ENCODE measurements at places on chromosomes 6 and 20.

DNA sequence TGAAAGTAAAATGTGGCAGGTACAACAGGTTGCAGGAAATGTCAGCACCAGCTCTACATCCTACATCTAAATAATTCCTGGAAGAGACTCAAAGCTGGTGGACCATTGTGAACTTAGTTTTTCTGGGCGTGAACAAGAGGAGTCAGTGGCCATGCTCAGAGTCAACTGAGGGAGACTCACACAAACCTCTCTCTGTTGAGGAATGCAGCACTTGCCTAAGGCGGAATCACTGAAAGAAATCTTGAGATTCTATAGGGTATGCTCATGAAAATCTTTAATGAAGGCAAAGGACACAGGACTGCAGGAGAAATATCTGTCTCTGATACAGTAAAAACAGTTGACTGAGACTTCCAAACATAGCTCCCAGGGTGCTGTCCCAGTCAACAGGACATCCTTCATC is 22.5 kb downstream of the SLC17A4 start:
- no peak for DNase-seq

DNA sequence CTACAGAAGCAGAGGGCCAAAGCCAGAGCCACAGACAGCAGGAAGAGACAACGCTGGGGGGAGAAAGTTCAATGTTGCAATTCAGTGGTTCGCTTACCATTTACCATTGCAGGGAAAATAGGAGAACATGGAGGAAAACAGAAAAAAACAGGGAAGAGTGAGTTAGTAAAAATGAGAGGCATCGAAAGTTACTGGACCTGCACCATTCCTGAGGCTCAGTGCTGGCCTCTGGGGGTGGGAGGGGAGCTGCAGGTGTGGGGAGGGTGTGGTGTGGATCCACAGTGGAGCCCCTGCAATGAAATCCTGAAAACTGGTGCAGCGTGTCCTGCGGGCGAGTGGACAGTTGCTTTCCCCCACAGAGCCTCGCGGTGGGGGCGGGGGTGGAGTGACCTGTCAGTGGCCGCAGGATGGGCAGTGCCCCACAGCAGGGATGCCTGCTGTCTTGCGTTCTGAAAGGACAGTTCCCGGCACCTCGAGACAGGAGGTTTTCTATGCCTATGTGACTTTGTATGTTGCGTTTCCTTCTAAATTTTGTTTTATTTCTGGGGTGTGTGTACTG is 5.7 kb downstream of the TMEM181 start:
- no peak for DNase-seq

DNA sequence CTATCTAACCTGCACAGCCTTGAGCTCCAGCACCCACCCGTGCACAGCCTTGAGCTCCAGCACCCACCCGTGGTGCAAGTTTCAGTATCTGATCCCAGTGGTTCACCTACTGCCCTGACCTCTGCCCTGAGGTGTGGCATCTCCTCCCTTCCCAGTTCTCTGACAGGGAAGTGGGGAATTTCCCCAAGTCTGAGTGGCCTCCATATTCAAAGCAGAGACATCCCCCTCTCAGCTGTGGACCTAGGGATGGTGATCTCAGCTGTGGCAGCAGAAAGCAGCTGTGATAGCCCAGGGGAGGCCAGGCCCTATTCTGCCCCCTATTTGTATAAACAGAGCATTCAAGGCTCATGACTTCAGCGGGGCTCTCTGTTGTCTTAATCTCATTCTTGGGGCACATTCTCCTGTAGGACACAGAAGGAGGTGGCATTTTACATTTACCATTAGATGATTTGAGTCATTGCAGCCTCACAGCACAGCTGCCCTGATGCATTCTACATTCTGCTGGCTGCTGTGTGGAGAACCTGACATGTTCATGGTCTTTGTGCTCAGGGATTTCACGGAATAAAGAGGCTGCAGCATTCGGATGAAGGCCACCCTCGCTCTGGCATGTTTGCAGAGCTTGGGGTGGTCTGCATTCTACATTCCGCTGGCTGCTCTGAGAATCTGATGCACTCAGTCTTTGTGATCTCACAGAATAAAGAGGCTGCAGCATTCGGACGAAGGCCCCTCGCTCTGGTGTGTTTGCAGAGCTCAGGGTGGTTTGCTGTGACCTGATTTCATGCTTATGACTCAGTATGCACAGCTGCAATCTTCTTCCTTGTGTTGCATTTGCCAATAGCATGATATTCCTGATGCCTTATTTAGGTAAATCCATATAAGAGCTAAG is 16.9 kb downstream of the GPR31 start:
- no peak for DNase-seq

DNA sequence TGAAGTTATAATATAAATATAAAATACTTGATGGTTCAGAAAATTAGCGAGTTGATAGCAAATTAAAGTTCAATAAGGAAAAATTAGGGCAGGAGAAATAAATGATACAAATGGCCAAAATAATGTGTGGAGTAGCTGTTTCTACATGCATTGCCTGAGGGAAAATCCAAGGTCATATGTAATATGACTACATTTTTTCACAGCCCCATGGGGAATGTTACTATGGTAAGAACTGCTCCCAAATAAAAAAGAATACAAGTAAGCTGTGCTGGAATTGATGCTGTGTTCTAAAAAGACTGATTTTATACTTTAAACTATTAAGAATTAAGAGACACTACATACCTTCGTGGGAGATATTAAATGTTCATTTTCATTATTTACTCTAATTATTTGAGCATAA is 34.1 kb downstream of the MEI4 start:
- no peak for DNase-seq

- DNase-seq = no peak
Observed at GRCh38 chr6:122151066-122151465, 248.4 kb upstream of the HSF2 start.

DNA sequence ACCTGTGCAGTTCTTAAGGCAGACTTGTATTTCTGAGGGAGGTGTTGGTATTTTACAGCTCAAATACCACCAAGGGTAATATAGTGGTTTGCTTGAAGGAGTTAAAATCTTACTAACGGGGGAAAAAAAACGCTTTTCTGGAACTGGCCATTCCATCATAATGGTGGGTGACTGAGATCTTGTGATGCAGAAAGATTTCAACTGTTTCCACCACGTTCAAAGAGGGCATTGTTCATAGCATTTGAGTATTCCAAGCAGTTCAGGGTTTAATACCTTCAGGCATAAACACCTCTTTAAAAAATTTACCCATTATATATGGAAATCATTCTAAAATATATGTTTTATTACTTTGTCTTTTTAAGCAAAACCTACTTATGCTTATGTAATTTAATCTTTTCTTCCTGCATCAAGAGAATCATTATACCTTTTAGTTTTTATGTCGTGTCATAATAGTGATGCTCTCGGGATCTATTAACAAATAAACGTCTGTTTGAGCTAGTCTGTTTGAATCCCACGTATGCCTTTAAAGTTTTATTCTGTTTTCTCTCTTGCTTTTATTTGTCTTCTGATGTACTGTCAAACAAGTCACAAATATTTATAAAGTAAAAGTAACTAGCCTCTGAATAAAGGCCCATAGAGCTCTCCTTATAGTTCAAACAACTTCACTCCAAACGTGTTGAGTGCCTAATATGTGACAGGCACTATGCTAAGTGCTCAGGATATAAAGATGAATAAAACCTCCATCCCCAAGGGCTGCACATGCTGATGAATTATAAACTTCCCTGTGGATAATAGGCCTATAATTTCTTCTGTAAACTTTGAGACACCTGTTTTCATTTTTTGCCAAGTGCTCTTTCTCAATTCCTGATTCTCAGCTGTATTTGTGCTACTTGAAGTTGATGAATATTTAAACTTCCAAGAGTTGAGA is 298.8 kb upstream of the FERMT1 start:
- DNase-seq = no peak

DNA sequence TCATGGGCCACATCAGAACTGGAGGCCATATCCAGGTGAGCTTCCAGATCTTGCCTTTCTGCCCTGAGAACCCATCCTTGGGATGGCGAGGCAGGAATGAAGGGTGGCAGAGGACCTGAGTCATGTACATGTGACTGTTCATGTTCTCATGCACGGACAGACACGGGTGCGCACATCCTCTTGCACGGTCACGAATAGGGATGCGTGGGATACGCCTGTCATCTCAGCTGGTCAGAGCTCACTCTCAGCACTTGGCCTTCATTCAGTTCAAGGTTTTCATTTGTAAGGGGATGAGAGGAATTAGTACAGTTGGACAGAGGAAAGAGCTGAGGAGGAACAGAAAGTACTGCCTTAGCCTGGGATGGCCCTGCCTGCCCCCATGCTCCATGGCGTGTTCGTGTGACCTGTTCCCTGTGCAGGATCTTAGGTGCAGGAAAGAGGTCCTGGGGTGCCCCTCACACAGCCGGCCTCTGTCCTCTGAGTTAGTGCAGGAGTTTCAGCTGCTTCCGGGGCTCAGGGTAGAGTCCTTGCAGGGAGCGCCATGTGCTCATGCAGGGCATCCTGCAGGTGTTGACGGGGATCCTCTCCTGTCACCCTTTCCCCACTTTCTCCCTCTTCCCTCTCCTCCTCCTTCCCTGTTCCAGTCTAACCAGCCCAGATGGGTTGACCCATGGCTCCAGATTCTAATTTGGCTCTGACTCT is 173.4 kb downstream of the DTNBP1 start:
- DNase-seq = no peak

DNA sequence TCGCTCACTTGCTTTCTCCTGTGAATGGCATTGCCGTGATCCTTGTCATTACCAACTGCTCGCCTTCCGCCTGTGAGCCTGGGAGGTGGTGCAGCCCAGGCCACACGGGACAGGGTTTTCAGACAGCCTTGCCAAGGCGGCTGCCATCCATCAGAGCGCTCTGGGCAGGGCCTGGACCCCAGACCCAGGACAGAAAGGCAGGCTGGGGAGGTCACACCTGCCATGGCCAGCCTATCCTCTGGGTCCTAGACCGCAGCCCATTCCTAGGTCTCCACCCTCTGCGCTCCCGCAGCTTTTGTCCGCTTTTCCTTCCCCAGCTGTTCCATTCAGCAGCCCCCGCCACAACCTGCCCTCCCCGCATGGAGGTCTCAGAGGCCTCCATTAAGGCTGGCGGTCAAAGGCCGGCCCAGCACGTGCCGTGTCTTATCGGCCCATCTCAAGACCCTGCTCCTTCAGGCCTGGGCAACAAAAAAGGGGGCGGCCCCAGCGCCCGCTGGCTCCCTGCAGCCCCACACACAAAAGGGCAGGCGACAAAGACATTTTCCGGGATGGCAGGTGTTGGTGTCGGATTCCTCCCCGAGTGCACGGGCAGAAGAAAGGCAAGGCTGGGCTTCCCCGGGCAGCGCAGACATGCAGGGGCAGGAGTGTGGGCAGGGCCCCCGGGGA is 28.1 kb downstream of the INSM1 start:
- no peak for DNase-seq

DNA sequence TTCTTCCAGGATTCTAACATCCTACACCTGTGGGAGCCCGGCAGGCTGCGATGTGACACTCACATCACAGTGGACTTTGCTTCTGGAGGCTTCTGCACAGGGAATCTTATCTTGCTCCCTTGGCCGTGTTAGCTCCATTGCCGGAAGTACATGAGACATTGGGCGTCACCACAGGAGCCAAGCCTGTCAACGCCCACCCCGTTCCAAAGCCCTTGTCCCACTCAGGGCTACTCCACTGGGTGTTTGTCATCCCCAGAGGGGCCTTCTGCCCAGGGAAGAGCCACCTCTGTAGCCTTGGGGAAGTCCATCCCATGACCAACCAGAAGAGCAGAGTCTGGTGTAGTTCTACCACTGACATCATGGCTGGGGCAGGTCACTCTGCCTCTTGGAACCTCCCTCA is 1.7 kb downstream of the RAB44 start:
- DNase-seq = no peak

GRCh38 chr6:165987483-165988301 is 180.0 kb downstream of the TBXT start:
- DNase-seq = no peak

- no peak for DNase-seq
Observed at GRCh38 chr6:91653895-91654294, 1067.0 kb upstream of the MAP3K7 start.

GRCh38 chr20:56352345-56353055 is 6.3 kb upstream of the FAM210B start:
- no peak for DNase-seq

GRCh38 chr6:37137201-37138090 is 32.5 kb upstream of the PIM1 start:
- DNase-seq = no peak

GRCh38 chr20:41047279-41047974 is 18.8 kb downstream of the TOP1 start:
- no peak for DNase-seq

DNA sequence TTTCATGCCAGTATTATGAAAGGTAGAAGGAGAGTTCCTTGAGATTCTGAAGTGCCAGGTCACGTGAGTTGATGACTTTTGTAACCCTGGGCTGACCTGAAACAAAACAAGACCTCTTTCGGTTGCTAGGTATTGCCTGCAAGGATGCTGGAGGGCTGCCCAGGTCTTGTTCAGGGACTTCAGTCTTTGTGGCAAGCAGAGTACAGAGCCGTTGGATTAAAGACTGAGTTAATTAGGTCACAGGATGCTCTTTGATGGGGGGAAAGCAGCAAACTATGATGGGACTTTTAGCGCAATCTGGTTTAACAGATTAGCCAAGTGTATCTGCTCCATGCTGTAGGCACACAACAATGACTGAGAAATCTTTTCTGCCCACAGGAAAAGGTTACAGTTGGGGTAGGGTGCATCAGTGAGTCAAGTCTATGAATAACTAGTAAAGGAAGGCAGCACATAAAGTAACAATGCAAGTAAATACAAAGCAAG is 12.8 kb upstream of the ELOVL5 start:
- peak; percentile 26 for DNase-seq

GRCh38 chr6:23953976-23954375 is 172.0 kb upstream of the NRSN1 start:
- no peak for DNase-seq

GRCh38 chr6:131381052-131381708 is 191.8 kb upstream of the ARG1 start:
- no peak for DNase-seq

DNA sequence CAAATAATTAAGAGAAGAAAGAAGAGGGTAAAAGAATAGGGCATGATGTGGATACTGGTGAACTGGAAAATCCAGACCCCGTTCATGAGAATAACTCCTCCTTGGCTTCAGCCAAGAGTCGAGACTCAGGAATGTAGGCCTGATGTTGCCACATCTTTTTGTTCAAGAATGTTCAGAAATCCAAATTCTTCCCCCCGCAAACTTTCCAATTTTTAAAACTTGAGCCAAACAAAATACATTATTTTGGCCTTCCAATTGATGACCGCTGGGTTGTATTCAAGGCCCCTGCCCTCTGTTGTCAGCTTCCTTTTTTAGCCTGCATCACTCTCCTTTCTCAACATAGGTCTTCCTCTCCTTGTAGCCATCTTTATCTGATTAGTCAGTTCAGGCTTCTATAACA is 106.1 kb downstream of the TNFAIP3 start:
- DNase-seq = no peak

GRCh38 chr6:14804001-14804784 is 441.7 kb upstream of the JARID2 start:
- DNase-seq = no peak

GRCh38 chr6:70638468-70638867 is 29.2 kb upstream of the SMAP1 start:
- no peak for DNase-seq

- no peak for DNase-seq
Observed at GRCh38 chr6:43886067-43886461, 116.1 kb downstream of the VEGFA start.

Data from stimulated activated CD4-positive, alpha-beta T cell treated with anti-CD3 and anti-CD28 coated beads, Interleukin-4, amount 100 ng/mL, for 4 hours (primary cell).